ENCODE measurements at places on chromosomes 12 and 14. TPM values are rescaled to one million over a fixed set of nuclear protein-coding genes. Genes with fewer than 3 reads are reported as not detected.

- no peak for DNase-seq
Observed at GRCh38 chr14:74952180-74952665, 3.2 kb downstream of the PGF start.

The ERGIC2 gene
- total RNA-seq = 128 TPM

DNA sequence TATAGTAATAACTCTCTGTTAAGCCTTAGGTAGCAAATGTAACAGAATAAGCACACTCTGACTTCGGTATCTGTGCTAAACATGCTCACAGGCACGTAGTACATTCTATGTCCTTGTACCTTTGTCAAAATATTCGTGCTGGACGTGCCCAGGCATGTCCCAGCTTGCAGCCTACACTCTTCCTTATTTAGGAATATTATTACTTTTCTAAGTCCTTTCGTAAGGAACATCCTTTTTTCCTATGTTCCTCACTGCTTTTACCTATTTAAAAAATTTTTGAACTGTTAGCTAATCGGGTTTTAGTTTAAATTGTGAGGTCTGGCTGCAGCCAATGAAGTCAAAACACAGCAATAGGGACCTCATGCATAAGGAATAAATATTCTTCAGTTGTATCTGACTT, 24.1 kb upstream of the UBC start:
- no peak for DNase-seq

DNA sequence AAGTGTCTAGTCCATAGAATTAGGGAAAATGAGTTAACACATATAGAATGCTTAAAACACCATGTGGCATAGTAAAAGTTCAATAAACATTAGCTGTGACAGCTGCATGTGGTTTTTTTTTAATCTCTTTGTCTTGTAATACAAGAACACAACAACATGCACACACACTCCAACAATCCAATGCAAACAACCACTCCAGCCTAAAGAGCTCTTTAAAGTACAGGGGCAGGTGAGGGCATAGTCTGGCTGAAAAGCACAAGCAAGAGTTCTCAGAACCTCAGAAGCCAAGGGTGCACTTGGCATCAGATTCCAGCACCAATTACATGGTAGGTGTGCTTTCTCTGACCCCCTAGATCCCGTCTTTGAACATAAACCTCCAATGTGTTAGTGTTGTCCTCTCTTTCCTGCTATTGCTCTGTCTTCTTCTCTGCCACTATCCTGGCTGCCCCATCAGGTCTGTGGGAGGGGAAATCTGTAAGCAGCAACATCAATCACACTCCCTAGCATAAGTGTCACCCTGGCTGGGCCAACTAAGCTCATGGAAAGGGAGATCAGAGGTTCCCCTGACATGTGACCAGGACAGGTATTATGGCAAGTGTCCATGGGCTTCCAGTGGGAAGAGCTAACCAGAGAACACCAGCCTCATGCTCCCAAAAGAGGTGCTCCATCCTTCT, 91.0 kb downstream of the SLC8A3 start:
- no peak for DNase-seq

The TRHDE gene
- not detected for total RNA-seq

The TAS2R19 gene
- 5.7 TPM for total RNA-seq

- peak; percentile 56 for DNase-seq
Observed at GRCh38 chr12:53190108-53190729, 9.5 kb upstream of the CSAD start.

The PRIMA1 gene
- total RNA-seq = 1.1 TPM

GRCh38 chr12:4145990-4146859, 127.3 kb upstream of the CCND2 start:
- no peak for DNase-seq

GRCh38 chr14:64841121-64841651, 38.5 kb downstream of the SPTB start:
- DNase-seq = peak; percentile 73

The PTGDR gene
- total RNA-seq = 0.16 TPM

The TRPV4 gene
- not detected for total RNA-seq

DNA sequence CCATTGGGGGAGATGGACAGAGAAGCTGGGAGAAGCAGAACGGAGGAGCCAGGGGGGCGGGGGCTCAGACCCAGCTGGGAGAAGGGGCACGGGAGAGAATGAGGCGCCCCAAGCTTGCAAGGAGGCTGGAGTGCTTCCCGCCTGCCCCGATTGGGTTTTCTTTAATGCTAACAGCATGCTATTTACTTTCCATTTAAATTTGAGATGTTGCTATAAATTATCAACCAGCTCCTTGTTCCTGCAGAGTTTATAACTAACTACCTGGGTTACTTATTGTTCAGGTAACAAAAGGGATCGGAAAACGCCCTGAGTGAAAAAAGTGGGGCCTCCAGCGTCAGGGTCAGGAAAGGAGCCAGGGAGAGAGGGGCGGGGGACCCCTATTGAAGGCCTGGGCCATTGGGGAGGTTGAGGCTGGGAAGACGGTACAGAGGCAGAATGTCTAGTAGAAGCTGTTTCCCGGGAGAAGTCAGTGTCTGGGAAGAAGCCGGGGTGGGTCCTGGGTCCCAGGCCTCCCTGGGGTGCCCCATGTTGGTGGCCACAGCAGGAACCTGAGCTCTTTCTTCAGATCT, 2.5 kb downstream of the HNF1A start:
- DNase-seq = peak; percentile 82

- no peak for DNase-seq
Observed at GRCh38 chr14:65502676-65503124, 90.2 kb downstream of the FUT8 start.

DNA sequence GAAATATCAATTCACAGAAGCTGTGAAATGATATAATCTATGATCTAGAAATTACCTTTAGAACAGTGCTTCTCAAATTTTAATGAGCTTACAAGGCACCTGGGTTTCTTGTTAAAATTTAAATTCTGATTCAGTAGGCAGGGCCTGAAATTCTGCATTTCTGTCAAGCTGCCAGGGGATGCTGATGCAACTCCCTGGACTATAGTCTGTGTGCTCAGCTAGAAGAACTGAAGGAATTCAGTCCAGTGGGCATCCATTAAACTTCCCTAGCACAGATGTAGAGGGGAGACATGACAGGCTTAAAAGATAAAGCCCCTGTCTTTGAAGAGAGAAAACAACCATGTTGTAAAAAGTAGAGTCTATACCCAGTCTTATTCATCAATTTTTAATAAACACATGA, 441.8 kb downstream of the TMTC2 start:
- DNase-seq = no peak

The CHGA gene
- total RNA-seq = not detected

GRCh38 chr12:1930803-1931597, 12.5 kb upstream of the CACNA2D4 start:
- DNase-seq = no peak

DNA sequence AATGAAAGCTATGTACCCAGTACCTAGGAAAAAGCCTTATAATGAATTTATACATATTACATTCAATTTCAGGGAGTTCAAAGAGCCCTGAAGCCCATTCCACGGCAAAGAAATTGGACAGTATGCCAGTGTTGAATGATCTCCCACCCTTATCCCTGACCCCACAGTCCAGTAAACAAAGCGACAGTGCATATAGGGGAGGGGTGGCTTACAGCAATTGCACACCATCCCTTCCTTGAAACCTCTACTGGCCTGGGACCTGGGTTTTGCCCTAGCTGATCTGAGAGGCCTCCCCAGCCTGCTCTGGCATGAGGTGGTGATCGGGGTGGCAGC, 17.3 kb upstream of the RND1 start:
- no peak for DNase-seq

The TMEM132C gene
- total RNA-seq = not detected

The EPS8 gene
- total RNA-seq = 20.1 TPM

DNA sequence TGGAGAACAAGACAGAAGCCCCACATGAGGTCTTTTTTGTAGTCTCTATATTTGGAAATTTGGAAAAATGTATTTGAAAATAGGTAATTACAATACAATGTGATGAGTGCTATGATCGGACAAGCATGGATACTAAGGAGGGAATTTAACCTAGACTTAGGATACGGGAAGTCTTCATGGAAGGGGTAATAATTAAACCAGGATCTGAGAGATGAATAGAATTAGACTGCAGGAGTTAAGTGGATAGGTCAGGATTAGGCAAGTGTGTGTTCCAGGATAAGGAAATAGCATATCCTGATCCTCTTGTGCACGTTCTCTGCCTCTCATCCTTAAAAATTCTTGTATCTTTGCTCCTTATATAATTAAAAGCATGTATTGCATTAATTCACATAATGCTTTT, 223.3 kb upstream of the PRICKLE1 start:
- no peak for DNase-seq

GRCh38 chr14:87207756-87208155, 785.2 kb downstream of the GALC start:
- DNase-seq = no peak

- no peak for DNase-seq
Observed at GRCh38 chr12:44582521-44582920, 293.6 kb downstream of the NELL2 start.

GRCh38 chr12:28568704-28569103, 378.4 kb downstream of the CCDC91 start:
- DNase-seq = no peak

The DNAJC22 gene
- 40.6 TPM for total RNA-seq

The ART4 gene
- 0.57 TPM for total RNA-seq

- DNase-seq = no peak
Observed at GRCh38 chr12:26471560-26471959, 276.2 kb downstream of the SSPN start.

DNA sequence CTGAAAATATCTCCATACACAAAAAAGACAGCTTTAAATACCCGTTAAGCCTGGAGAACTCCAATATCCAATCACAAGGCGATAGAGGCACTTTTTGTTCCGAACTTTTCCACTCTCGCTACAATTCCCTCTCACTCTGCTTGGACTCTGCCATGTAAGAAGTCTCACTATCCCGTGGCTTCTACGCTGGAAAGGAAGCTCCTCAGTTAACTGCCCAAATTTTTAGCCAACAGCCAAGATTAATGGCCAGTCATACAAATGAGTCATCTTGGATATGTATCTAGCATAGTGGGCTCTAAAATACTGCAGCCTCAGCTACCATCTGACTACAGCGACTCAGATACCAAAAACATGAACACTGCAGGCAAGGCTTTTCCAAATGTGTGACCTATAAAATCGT, 45.5 kb upstream of the RERGL start:
- DNase-seq = no peak

- no peak for DNase-seq
Observed at GRCh38 chr12:9741726-9742125, 8.8 kb upstream of the CLECL1 start.

GRCh38 chr12:79055926-79056674, 191.5 kb downstream of the SYT1 start:
- DNase-seq = no peak

DNA sequence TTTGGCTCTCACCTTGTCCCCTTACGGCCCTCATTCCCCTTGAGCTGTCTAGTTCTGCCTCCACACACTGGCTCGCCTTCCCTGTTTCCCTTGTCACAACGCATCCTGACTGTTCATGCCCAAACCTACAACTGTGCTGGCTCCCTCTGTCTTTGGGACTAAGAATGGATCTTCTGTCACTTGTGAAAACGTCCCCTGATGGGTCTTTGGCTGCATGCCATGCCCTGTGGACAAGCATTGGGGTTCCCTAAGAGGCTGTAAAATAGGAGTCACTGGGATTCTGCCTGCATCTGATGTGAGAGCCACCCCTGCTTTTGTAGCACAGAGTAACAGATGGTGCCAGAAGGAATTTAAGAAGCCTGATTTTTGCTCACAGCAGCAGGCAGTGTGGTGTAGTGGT, 285.3 kb upstream of the CRY1 start:
- no peak for DNase-seq

The ACYP1 gene
- 21.3 TPM for total RNA-seq

DNA sequence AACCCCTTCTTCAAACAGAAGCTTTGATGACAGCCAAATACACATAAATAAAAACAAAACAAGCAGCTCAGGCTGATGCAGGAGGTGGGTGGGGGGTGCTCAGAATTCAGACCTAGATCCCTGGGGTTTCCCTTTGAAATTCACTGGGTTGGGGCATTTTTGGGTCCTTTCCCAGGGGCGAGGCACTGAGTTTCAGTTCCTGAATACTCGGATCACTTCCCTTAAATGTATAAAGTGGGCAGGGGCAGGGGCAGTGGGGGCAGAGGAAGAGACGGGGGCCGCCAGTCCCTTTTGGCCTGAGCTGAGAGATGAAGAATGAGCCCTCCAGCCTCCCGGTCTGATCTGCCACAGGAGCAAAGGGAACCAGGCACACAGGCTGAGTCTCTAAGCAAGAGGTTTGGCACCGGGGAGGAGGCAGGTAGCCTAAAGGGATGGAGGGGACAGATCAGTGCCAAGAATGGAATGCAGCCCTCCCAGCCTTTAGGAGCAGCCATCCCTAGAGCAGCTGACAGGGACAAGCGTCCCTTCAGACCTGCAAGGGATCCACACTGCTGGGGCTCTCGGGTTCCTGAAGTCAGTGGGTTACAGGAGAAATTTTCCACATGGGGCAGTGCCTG, 20.3 kb downstream of the KDM2B start:
- DNase-seq = no peak

DNA sequence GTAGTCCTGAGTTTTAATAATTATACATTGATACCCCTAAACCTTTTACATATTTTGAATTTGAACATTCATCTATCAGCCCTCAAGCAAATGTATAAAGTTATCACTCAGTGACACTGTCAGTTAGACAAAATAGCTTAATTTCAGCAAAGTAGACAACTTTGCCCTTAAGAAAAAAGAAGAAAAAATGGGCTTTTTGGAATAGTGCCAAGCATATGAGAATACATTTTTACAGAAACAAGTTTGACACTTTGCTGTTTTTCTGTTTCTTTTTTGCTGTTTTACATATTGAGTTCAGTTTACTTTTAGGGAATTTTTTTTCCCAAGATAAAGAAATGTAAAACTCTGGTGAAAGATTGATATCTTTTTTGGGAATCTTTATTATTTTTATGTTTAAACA, 14.3 kb downstream of the TBK1 start:
- DNase-seq = no peak

DNA sequence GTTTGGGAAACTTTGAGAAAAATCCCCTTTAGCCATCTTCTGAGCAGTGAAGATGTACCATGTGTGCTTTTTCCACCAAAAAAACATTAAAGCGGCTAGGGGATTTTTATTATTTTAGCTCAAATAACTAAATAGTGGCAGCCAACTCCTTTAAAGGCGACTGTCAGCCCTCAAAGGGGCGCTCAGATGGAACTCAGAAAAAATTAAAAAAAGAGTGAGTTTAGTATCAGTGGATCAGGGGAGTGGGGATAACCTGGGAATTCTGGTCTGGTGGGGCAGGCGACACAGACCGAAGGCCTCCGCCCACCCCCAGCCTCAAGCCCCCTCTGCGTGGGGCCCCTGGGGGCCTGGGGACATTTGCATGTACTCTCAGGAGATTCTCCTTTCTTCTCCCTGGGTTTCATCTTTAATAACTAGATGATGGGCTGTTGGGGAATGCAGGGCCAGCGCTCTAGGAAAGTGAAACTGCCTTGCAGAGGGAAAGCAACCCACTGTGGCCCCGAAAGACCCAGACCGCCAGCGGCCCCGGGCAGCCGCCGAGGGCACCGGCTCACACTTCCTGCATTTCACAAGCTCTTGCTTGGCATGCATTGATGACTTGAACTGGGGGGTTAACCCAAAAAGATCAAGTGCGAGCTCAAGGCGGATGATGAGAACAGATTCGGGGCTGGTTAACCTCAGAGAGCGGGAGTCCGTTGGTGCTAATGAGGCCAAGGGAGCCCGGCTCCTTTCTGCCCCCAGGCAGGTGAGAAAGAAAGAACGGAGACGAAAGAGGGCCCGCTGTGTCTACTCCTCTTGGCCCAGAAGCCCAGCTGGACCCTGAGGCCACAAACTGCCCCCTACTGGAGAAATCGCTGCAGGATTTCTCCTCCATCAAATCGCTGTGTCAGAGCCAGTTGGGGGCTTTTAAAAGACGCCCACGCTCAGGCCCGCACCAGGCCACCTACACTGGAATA, 7.3 kb upstream of the BATF start:
- no peak for DNase-seq
